ENCODE measurements at places on chromosomes 5 and 9.

DNA sequence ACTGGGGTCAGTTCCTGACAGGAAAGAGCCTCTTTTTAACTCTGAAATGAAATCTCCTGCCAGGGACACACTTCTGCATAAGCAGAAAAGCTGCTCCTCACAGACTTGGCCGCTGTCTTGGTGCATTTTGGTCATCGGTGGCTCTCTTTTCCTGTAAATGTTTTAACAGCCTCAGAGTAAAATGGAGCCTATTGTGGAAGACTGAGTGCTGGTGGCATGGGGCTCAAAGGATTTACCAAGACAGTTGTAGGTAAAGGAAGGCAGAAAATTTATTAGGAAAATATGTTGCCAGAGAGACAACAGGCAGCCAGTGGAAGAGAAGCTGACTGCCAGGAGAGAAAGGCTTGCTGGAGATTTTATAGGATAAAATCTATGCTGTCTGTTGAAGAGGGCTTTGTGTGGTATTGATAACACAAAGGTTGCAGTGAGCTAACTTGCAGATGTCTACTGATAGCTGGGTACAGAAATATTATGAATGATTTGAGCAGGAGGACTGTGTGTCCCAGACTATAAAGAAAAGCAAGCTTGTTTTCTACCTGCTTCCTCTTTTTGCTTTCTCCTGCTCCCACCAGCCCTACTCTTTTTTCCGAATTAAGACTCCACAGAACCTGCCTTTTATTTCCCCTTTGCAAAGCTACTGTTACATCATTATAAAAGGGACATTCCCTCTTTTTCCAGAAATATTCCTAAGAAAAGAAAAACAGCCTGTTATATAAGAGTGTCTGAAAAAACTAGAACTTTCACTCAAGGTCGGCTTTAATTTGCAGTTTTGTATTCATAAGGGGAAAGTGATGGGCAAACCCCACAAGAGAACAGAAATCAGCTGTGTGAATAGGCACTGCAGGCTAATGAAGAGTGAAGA, 27.9 kb upstream of the IFNA14 start:
- no peak for DNase-seq

- no peak for DNase-seq
These were observed 8.6 kb downstream of the MLANA start for GRCh38 chr9:5899292-5899691.

DNA sequence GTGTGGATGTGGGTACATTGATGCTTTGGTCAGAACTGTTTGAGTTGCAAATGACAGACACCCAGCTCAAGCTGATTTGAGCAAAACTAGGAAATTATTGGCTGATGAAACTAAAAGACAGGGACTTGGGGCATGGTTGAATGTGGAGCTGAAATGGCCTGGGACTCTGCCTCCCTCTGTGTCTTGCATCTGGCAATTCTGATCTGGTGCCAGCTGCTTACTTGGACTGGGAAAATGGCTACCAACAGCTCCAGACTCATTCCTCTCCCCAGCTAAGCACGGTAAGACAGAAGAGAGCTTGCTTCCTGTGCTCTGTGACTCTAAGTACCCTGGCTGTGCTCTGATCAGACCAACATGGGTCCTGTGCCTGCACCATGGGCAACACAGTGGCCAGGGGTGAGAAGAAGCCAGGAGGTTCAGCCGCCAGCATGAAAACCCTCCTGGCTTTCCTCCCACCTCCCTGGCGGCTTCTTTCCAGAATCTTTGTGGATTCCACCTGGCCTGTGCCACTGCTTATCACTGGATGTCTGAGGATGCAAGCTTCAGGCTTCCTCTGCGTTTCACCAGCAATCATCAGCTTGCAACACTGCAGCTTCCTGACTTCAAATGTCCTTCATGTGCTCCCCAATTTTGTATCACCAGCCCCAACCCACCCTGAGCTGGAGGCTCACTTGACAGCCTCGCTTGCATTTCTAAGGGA, 44.1 kb downstream of the C5orf15 start:
- no peak for DNase-seq

GRCh38 chr9:132879457-132880323, 992 bp downstream of the SPACA9 start:
- DNase-seq, result no peak

- no peak for DNase-seq
These were observed 355.4 kb upstream of the WWC1 start for GRCh38 chr5:167936022-167936421.

- DNase-seq, result no peak
These were observed 494.6 kb downstream of the ENC1 start for GRCh38 chr5:74145951-74146350.

DNA sequence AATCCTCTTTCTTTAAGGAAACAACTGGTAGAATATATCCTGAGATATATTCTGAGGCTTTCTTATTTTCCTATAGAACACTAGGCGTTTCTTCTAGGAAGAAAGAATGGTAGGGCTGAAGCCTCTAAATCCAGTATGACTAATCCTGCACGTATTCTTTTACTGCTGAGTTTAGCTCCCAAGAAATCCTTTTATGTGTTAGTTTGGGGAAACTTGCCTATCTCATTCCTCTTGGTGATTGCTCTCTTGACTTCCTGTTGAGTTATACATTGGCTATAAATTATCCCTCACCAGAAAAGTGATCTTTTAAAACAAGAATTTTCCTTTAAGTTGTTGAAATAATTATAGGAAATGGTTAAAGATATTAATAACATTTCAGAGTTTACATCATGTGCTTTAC, 422.9 kb downstream of the TMEM161B start:
- no peak for DNase-seq

- no peak for DNase-seq
These were observed 27.7 kb upstream of the GGTA1 start for GRCh38 chr9:121527371-121527770.

DNA sequence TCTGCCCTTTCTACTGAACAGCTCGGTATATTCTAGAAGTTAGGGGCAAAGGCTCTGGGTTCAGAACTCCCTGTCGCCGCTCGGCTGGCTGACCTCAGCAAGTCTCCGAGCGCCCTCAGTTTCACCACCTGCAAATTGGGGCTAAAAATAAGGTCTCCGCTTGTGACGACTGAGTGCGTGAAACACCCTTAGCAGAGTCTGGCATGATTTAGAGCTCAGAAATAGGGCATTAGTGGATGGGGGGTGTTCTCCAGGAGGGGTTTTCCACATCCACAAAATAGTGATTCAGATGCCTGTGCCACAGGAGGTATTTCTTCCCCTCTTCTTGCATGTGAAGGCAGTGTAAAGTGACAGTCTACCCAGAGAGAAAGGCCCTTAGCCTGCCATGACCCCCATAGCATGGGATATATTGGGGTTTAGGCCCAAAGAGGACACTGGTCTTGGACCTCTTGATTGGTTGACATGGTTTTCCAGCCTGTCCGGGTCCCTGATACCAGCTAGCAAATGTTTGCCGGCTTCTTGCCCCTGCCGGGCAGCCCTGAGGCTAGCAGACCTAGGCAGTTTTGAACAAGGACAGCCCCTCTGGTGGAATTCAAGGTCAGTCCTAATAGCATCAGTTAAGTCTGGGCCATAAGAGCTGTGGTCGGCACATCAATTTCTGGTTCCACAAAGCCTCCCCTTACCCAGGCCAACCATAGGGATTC, 1.4 kb downstream of the ERGIC1 start:
- DNase-seq, result no peak

DNA sequence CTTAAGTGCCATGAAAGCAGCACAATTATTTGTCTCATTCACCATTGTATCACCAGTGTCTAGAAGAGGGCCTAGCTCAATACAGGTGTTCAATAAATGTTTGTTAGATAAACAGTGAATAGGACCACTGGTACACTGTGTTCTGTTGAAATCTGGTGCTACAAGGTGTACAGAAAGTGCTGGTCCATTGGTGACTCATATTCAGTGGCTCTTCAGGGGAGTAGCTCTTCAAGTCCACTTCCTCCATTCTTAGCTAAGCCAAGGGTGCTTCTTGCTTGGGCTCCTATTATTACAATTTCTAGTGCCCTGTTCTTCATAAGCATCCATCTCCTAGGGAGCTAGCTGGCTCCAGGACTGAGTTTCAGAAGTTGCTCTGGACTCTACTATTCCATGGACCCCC, 6.4 kb upstream of the FCHO2 start:
- no peak for DNase-seq
